ENCODE measurements at places on chromosomes 6 and 20. TPM values are rescaled to one million over a fixed set of nuclear protein-coding genes. Genes with fewer than 3 reads are reported as not detected.

DOP1A gene
- 17.8 TPM for total RNA-seq

BIRC7 gene
- total RNA-seq: 6.9 TPM

CALHM6 gene
- total RNA-seq: 4.6 TPM

HLA-DRB1 gene
- 0.84 TPM for total RNA-seq

CLPSL2 gene
- not detected for total RNA-seq

ELOVL2 gene
- 13.8 TPM for total RNA-seq

SLA2 gene
- 0.16 TPM for total RNA-seq

TCF19 gene
- total RNA-seq: 21.7 TPM

POPDC3 gene
- total RNA-seq: 0.86 TPM

PRPH2 gene
- total RNA-seq: not detected

PARD6B gene
- total RNA-seq: 9.8 TPM

NPEPL1 gene
- 34.0 TPM for total RNA-seq

MTHFD1L gene
- 67.6 TPM for total RNA-seq

PDE10A gene
- 26.2 TPM for total RNA-seq

All from neural crest cell (in vitro differentiated cells).